Activated T-helper 1 cell treated with anti-CD3 and anti-CD28 coated beads, Interleukin-12 subunit alpha, Interleukin-12 subunit beta, Interleukin-2, Interleukin-4 antibody, amounts not matched to agents 30 ng/mL and 10 ng/mL and 1 ng/mL, durations not matched to agents 14 hours and 24 hours and 36 hours (primary cell): ENCODE measurements at places on chromosomes 12 and 14. TPM values are rescaled to one million over a fixed set of nuclear protein-coding genes. Genes with fewer than 3 reads are reported as not detected.
A peak's percentile ranks its signal among the peaks of the same experiment; 100 is the strongest.

GPATCH2L gene
- total RNA-seq: 56.1 and 60.9 TPM in 2 replicates

DNA sequence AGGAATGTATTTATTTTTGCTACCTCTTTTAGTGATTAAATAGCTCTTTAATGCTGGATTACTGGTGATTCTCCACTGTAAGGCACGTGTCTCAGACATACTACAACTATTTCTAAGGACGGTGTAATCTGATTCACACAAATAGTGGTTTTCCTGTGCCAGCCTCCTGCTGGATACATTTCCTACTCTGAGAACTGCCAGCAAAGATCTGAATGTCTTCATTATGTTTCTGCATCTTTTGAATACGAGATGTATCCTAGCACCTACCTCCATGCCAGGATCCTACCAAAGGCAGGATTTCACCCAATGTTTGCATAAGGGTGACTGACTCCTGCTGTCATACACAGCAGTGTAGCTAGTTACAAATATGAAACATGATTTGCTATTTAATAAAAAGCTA, 120.6 kb downstream of the PRICKLE1 start:
- H3K27ac ChIP-seq: no peak overlapping the region
- peaks cover 5% of the 10 kb centered on the region for H3K27me3 ChIP-seq
- no peaks in the 10 kb centered on the region for H3K36me3 ChIP-seq
- DNase-seq: no peak
- peaks cover 17% of the 10 kb centered on the region for H3K4me1 ChIP-seq

DNA sequence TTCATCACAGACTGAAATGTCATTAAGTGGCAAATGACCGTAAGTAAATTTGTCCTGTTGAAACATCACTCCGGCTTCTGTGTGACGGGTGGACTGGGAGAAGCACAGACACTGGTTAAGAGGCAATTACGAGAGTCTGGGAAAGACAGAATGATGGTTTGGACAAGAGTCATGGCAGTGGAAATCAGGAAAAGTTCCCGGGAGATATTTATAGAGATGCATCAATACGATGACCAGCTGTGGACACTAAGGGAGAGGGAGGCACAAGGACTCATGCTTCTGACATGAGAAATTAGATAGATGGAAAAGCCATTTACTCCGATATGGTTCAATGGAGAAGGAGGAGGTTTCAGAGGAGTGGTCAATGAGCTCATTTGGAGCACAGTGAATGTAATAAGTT, 27.3 kb downstream of the CKAP4 start:
- peaks cover 9% of the 10 kb centered on the region for H3K27me3 ChIP-seq
- no peaks in the 10 kb centered on the region for H3K36me3 ChIP-seq
- no peak overlapping the region for H3K4me3 ChIP-seq
- DNase-seq: no peak
- H3K27ac ChIP-seq: no peak overlapping the region

DNA sequence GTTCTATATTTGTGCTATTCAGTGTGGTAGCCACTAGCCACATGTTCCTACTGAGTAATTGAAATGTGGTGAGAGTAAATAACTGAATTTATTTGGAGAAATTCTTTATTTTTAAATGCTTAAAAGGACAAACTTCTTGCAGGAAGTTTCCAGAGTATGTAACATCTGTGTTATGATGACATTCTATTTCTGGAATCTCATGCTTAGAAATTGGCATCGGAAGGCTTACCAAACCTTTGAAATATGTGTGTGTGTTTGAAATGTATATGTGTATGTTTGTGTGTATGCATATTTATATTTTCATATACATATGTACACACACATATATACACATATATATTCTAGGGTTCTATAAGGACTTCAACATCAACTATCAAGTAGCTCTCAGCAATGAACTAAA, 12.4 kb upstream of the WSCD2 start:
- peaks cover 8% of the 10 kb centered on the region for H3K4me1 ChIP-seq
- H3K27me3 ChIP-seq: no peaks in the 10 kb centered on the region
- no peak for DNase-seq
- H3K4me3 ChIP-seq: no peak overlapping the region

INSM2 gene
- not detected in 2 replicates for total RNA-seq

GRCh38 chr12:41683023-41683422, 461.7 kb downstream of the GXYLT1 start:
- no peaks in the 10 kb centered on the region for H3K4me1 ChIP-seq
- no peaks in the 10 kb centered on the region for H3K27me3 ChIP-seq
- H3K27ac ChIP-seq: no peak overlapping the region
- DNase-seq: no peak
- H3K36me3 ChIP-seq: no peaks in the 10 kb centered on the region
- no peak overlapping the region for H3K4me3 ChIP-seq

- H3K27me3 ChIP-seq: peaks cover 8% of the 10 kb centered on the region
- H3K27ac ChIP-seq: no peak overlapping the region
- DNase-seq: no peak
- H3K4me1 ChIP-seq: no peaks in the 10 kb centered on the region
- H3K4me3 ChIP-seq: no peak overlapping the region
Measured at GRCh38 chr12:2187195-2187945, 134.6 kb downstream of the CACNA1C start.

GRCh38 chr12:50057000-50057841, at the start of gene ASIC1:
Gene ASIC1 (plus strand): TSS chr12:50057596. CDS start chr12:50058767, 1,171 bp downstream.
- DNase-seq: peak; percentile 31
- H3K4me1 ChIP-seq: peaks cover 41% of the 10 kb centered on the region
- peaks cover 48% of the 10 kb centered on the region for H3K27me3 ChIP-seq
- H3K36me3 ChIP-seq: peaks cover 1% of the 10 kb centered on the region
- peak within 1 kb of the TSS; percentile 93 for H3K4me3 ChIP-seq

DNA sequence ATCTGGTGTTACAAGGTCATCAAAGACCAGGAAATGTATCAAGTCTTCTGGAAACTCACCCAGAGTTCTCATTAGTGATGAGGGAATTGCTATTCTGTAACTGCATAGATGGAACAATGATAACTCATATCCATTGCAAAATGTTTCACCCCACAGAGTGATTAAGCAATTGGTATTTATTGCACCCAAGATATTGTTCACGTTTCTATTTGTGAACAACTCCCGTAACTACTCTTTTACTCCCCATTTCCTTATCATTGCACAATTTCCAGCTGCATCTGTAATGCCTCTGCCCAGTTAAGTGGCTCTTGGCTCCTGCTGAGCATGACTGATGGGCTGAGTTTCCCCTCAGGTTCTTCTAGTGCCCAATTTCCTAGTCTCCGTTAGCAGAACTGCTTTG, 108.7 kb upstream of the PRICKLE1 start:
- H3K27ac ChIP-seq: no peak overlapping the region
- no peak for DNase-seq
- H3K36me3 ChIP-seq: no peaks in the 10 kb centered on the region
- peaks cover 4% of the 10 kb centered on the region for H3K4me1 ChIP-seq

GRCh38 chr12:89427508-89428156, 75.3 kb upstream of the DUSP6 start:
- H3K27me3 ChIP-seq: no peaks in the 10 kb centered on the region
- H3K4me1 ChIP-seq: peaks cover 53% of the 10 kb centered on the region
- peak overlapping the region; percentile 32 for H3K4me3 ChIP-seq

DNA sequence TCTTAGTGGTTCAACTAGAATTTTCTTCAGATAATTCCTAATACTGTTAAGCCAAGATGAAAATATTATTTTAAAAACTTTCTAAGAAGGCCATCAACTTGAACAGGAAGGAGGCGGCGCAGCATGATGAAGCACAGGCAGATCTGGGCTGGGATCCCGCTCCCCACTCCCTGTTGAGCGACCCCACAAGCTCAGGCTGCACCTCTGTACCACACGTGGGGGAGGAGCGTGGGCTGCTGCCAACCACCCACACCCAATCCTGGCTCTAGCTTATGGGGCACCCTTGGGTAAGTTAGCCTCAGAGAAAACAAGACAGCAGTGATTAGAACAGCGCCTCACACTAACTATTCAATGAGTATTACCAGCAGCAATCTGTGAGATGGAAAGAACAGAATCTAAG, 6.0 kb downstream of the MTERF2 start:
- DNase-seq: no peak
- H3K4me1 ChIP-seq: peaks cover 22% of the 10 kb centered on the region
- no peak overlapping the region for H3K4me3 ChIP-seq

DNA sequence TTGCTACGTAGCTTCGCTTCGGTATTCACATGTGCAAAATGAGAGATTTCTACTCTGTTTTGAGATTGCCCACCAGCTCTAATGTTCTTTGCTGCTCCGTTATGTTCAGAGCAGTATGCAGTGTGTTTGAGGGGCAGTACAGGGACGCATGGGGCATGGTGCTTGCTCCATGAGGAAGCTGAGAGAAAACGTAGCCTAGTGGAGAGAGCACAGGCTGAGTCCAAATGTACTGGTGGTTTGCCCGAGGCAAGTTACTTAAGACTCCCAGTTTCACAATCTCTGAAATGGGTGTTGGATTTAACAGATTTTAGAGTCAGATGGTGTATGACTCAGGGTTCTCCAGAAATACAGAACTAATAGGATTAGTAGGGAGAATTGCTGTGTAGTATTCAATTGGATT, 310.5 kb downstream of the ETNK1 start:
- no peak overlapping the region for H3K4me3 ChIP-seq
- H3K4me1 ChIP-seq: no peaks in the 10 kb centered on the region
- DNase-seq: no peak
- no peaks in the 10 kb centered on the region for H3K27me3 ChIP-seq
- H3K27ac ChIP-seq: no peak overlapping the region

HSPB8 gene
- total RNA-seq: not detected in 2 replicates

DNA sequence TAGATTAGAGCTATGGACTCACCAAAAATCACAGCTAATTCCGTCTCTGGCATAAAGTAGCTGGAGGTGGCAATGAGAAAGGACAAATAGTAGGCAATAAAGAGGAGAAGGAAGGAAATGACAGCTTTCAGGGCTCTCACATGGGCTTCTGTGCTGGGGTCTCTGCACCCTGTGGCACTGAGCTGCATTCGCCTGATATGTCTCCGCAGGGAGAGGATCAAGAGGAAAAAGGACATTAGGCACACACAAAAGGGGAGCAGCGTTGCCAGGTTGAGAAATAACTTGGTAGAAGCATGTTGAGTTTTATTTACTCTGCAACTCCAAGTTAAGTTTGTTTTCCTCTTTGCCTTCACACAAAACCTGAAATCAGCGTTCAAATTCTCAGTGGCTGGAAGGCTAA, 686 bp downstream of the TAS2R7 start:
- no peak for DNase-seq
- H3K27me3 ChIP-seq: peaks cover 8% of the 10 kb centered on the region
- H3K4me1 ChIP-seq: no peaks in the 10 kb centered on the region
- H3K4me3 ChIP-seq: no peak overlapping the region
- no peak overlapping the region for H3K27ac ChIP-seq

GRCh38 chr14:32480337-32480736, 151.2 kb downstream of the AKAP6 start:
- H3K27ac ChIP-seq: no peak overlapping the region
- H3K4me1 ChIP-seq: no peaks in the 10 kb centered on the region
- no peak overlapping the region for H3K4me3 ChIP-seq
- no peaks in the 10 kb centered on the region for H3K36me3 ChIP-seq

GRCh38 chr12:132056320-132056719, 87.8 kb downstream of the DDX51 start:
- DNase-seq: no peak
- peaks cover 51% of the 10 kb centered on the region for H3K36me3 ChIP-seq
- no peak overlapping the region for H3K4me3 ChIP-seq
- H3K27me3 ChIP-seq: no peaks in the 10 kb centered on the region
- no peak overlapping the region for H3K27ac ChIP-seq

LTBR gene
- total RNA-seq: 0.64 and 1.3 TPM in 2 replicates

PLBD1 gene
- total RNA-seq: not detected in 2 replicates

DNA sequence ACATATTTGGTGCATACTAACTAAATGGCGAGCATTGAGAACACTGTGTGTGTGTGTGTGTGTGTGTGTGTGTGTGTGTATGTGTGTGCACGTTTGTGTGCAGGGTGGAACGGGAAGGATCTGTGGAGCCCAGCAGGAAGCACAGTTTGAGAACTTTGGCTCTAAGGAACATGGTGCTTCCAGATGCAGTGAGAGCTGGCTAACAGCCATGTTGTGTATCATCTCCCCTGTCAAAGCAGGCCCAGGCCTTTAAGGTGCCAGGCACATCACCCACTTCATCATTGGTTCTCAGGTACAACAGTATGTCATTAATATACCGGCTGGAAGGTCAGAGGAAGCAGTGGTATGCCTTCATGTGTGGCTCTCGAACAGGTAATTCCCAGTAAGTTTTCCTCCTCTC, 72.5 kb downstream of the SLC8A3 start:
- no peak for DNase-seq
- H3K4me1 ChIP-seq: no peaks in the 10 kb centered on the region
- H3K4me3 ChIP-seq: no peak overlapping the region
- H3K36me3 ChIP-seq: no peaks in the 10 kb centered on the region
- H3K27ac ChIP-seq: no peak overlapping the region
- H3K27me3 ChIP-seq: peaks cover 6% of the 10 kb centered on the region

ASCL4 gene
- not detected in 2 replicates for total RNA-seq

ZFHX2 gene
- 2.2 and 2.7 TPM in 2 replicates for total RNA-seq

DNA sequence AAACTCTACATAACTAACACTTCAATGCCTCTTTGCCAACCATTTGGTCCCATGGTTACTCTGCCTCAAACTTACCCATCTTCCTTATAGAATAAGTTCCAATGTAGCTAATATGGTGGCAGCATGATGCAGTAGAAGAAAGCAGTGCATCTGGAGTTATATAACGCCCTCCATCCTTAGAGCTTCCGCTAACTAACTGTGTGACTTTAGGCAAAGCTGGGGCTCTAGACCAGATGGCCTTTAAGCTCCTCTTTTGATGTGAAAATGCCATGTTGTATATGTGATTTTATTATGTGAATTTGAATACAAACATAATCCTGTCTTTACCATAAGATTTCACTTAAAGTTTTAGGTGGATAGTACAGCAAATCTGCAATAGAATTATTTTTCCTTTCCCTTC, 6.1 kb downstream of the ABCD2 start:
- H3K27ac ChIP-seq: peak overlapping the region; percentile 11
- H3K27me3 ChIP-seq: no peaks in the 10 kb centered on the region
- peaks cover 71% of the 10 kb centered on the region for H3K4me1 ChIP-seq
- peaks cover 44% of the 10 kb centered on the region for H3K36me3 ChIP-seq
- no peak for DNase-seq

DNA sequence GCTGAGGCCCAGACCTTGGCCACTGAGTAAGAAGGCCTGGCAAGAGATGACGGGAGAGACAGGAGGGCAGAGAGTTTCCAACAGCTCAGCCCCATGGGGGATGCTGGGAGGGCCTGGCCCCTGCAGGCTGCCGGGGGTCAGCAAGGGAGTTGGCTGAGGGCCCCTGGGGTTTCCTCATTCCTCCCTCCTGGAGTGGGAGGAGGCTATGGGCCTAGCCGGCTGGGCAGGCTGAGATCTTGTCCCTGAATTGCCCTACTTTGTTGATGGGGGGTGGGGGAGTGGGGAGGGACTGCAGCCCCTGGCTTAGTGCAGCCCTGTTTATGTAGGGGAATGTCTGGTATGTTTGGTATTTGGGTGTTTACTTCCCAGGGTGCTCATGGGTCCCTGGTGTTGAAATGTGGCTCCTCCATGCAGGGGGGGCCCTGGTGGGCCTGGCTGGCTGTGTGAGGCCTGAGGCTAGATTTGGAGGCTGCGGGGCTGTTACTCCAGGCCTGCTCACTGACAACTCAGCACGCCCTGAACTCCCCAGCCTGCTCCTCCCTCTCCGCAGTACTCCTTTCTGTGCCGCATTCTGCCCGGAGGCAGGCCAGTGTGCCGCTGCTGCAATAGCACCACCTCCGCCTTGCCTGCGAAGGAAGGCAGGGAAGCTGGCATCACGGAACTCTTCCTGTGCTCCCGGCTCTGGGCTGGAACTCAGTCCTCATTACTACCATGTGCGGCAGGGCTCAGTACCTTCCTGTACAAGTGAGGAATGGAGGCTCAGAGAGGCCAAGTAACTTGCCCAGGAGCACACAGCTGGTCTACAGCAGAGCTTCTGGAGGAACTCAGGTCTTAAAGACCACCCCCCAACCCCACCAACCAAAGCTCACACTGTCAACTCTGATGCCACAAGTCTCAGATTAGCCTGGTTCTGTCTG, 25.3 kb downstream of the JDP2 start:
- H3K36me3 ChIP-seq: no peaks in the 10 kb centered on the region
- H3K27ac ChIP-seq: no peak overlapping the region
- DNase-seq: no peak
- H3K27me3 ChIP-seq: no peaks in the 10 kb centered on the region
- peaks cover 6% of the 10 kb centered on the region for H3K4me1 ChIP-seq

KCNMB4 gene
- 0.17 and 0.80 TPM in 2 replicates for total RNA-seq
